ENCODE measurements at places on chromosomes 7 and 10.

DNA sequence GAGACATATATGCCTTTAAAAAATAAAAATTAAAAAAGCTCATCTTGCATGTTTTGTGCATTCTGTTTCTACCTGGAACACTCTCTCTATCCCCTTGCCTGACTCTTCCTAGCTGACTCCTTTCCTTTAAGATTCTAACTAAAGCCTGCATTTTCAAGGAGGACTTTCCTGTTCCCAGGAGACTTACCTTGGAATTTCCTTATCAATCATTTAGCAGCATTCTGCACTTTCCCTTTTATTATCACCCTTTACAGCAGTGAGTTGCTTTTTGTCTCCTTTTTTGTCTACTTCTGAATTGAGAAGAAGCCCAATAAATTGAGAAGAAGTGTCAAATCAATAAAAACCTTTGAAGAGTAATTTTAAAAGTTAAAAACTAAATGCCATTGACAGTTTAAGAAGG is 142.2 kb upstream of the TMEM196 start:
- DNase-seq = no peak

GRCh38 chr10:18699849-18700840 is 40.9 kb downstream of the ARL5B start:
- no peak for DNase-seq

GRCh38 chr7:70215491-70215890 is 617.2 kb downstream of the AUTS2 start:
- no peak for DNase-seq

DNA sequence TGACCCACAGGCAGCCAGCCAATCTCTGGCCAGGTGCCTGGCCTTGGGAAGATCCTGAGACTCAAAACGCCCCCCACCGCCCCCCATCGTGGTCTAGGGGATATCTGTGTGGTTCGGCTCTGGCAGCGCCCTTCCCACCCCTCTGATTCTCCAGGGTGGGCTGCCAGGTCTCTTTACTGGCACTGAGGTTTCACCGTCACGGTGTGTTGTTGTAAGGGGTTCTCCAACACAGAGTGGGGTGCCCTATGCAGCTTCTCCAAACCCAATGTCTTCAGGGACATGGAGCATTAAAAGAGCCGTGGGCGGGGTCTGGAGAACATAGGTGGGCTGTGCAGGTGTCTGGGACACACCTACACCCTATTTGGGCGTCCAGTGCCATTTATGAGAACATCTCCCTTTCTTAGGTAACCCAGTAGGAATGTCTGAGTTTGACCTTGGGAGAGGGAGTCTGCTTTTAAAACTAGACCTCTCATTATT is 1.5 kb downstream of the MAFK start:
- DNase-seq = no peak

- no peak for DNase-seq
Observed at GRCh38 chr10:119834188-119834587, 38.5 kb downstream of the MCMBP start.

GRCh38 chr10:5502571-5503476 is 3.5 kb upstream of the CALML5 start:
- no peak for DNase-seq

- DNase-seq = no peak
Observed at GRCh38 chr7:138092486-138093028, 16.3 kb downstream of the AKR1D1 start.

DNA sequence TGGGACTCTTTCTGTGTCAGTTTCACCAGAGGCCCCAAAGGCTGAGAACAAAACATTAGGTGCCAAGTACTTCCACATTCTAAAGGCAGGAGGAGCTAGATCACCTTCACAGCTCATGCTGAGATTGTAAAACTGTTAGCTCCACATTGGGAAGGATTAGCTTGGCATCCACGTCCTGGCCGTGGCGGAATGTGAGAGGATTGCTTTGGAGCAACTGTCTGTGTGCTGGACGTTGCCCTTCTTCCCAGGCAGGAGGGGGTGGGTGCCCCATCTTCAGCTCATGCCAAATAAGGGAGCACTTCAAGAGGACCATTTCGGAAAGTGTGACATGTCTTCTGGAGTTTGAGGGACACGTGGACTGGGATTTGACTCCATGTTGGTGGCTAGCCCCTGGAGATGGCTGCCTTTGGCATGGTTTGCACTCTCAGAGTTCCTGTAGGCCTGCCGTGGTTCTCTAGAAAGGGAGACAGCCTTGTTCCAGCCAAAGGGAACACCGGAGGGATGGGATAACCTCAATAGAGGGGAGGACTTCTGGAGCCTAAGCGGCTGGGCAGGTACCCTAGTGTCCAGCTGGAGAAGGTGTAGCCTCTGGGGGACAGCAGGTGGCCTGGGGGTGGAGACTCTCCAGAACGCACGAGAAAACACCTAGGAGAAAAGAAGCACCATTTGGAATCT is 19.9 kb upstream of the FMC1 start:
- no peak for DNase-seq

Data from effector memory CD4-positive, alpha-beta T cell (primary cell).